Hypothalamus (tissue), 51 donors: ENCODE measurements at places on chromosomes 2 and 18.
A peak's percentile ranks its signal among the peaks of the same experiment; 100 is the strongest.

- no peak for DNase-seq
Observed at GRCh38 chr2:46167924-46168323, 129.3 kb upstream of the EPAS1 start.

DNA sequence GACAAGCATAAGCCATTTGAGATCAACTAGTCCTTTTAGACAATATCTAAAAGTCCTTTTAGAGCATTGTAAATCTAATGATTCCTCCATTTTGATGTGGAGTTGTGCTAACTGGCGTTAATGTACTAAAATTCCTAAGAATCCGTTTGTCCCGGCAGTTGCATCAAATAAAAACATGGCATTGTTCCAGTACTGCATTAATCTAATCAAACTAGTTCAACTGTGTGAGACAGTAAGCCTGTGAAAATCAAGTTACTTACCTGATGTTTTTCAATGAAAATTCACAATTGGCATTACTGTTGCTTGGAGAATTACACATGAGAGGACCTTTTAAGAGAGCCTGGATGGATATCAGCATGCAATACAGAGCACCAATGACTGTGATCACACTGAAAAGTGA lies 13.3 kb downstream of the TM4SF20 start:
- DNase-seq = no peak

DNA sequence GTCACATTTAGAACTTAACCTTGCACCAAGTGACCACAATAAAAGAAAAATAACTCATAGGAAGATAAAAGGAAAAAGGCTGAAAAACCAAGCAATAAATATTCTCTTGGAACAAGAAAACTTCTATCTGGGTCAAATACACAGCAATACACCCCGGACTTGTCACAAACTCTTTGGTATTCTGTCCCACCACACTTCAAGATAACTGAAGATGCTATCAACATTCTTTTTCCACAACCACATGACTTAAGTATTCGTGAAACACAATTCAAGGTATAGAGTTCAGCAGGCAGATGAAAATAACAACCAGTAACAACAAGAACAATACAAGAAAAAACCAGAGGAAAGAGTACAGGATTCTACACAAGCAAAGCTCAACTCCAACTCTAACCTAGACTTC lies 18.0 kb downstream of the MBD2 start:
- no peak for DNase-seq

- no peak for DNase-seq
Observed at GRCh38 chr2:17620280-17620679, 79.8 kb downstream of the VSNL1 start.

- no peak for DNase-seq
Observed at GRCh38 chr2:202721621-202722020, 86.9 kb downstream of the FAM117B start.

DNA sequence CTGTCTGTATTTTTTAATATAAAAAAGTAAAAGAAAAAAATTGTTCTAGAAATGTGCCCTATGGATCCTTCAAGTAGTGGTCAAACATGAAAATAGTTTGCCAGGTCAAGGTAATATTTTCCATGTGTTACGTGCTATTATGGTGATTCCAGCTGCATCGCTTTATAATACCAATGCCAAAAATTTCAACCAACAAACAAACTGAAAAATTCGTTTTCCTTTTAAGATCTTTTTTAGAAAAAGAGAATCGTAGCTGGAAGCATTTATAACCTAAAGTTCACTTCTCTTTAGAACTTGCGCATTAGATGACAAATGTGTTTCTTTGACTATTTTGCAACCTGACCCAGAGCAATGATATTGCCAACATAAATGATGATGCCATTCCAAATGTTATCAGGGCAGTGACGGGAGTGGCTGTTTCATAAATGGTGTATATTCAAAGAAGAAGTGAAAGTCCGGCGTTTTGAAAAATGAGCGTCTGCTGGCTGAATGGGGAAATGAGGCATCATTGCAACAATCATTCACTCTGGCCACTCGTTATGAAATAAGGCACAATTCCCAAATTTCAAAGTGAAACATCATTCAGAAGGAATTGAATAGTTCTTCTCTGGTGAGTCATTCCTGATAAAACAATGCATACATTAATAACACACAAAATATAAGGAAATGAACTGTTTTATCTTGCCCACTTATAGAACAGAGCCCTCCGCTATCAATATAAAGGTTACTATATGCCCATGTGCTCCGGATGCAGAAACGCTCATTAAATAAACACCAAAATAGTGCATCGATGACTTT lies 297.4 kb downstream of the TGIF1 start:
- DNase-seq = no peak

DNA sequence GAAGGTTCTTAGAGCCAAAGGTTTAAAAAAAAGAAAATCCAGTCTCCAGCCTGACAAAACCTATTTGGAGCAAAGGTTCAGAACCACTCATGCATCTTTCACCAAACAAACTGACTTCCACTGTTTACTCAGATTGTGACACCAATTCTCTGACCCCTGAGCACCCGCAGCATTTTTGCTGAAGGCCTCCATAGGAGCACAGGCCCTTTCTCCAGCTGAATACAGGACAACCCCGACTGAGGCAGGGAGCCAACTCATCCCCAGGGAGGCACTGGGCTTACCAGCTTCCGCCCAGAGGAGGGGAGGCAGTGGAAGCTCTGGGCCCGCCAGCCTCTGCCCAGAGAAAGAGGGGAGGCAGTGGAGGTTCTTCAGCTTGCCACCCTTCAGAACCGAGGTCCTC lies 51.0 kb upstream of the CNGA3 start:
- no peak for DNase-seq

GRCh38 chr18:28406533-28406932 lies 229.6 kb upstream of the CDH2 start:
- DNase-seq = no peak

DNA sequence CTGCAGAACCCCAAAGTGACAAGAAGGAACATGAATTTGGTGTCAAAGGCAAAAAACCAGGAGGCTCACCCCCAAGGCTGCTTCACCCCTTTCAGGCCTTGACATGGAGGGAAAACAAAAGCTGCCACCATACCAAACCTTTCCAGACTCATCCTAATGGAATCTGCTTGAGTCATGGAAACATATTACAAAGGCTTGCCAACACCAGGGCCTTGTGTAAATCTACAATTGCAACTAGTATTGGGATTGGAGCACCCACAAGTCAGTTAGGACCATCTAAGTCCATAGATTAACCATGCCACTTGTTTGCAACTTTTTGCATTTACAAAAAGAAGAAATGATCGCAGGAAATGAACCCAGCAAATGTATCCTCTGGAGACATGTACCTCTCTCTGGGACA lies 297.6 kb downstream of the CDCA7 start:
- DNase-seq = no peak

GRCh38 chr18:72637721-72638120 lies 93.6 kb upstream of the CBLN2 start:
- DNase-seq = no peak

DNA sequence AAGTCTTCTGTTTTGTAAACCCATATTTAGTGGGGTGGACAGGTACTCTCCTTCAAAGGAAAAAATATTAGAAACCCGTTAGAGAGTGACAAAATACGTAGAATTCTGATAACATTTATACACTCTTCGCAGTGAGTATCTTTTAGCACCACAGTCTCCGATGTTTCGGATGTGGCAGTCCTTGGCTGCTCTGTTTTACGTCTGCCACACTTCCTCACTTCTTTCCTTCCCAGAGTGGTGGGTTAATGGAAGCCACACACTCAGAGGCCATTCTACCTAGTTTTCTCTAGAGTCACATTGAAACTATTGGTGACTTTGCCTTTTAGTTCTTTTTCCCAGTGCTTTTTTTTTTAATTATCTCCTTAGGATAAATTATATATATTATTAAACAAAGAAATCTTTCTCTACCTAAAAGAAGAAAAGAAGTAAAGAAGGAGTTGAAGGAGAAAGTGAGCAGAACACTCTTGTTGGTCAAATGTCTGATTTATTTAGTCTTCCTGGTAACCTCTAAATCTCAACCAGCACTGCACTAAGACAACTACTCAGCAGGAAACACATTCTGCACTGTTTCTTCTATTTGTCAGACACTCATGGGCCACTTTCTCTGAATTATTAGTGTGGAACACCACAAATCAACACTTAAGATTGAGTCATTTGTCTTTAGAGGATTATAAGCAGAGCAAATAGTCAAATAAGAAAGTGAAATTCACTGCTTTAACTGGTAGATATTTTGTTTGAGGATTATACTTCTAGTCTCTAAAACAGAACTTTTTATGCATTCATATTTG lies 451.3 kb upstream of the TMEFF2 start:
- no peak for DNase-seq

GRCh38 chr2:217667512-217667911 lies 335.3 kb downstream of the TNS1 start:
- DNase-seq = no peak

DNA sequence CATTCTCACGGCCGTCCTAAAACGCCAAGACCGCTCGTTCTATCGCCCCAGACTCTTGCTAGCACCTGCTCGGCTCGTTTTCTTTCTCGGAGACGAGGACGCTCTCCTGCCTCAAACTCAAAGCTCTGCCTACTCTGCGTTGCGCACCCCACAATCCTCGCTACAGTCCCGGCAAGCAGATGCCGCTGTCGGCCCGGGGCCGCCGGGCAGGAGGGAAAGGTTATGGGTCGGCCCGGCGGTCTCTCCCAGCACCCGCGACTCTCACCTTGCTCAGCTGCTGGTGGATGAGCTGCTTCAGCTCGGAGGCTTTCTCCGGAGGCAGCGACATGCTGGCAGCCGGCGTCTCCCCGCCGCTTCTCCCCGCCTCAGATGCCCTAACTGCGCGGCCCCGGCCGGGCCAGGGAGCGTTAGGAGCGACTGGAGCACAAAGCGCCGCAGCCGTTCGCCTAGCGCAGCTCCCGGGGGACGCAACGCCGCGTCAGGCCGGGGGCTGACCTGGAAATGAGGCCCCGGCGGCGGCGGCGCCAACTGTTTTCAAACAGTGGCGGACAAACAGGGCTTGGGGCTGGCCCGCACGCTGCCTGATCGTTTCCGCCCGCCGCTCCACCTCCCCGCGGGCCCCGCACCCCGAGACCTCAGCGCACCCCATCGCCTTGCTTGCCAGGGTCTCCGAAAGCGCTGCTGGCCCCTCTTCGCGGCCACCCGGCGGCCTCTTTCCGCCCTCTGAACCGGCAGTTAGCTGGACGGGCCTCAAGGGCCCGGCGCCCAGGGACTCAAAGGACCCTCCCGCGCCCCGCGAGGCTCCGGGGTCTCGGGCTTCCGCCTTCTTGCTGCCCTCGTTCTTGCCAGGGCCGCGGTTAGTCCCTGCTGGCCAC lies at the start of the genes CEP76 and PSMG2:
Gene CEP76, minus strand, starts transcription at position 503 of the 875 bp plus-strand sequence. Its CDS starts 175 bp downstream, at position 328.
Gene PSMG2, plus strand, starts transcription at position 822 of the 875 bp plus-strand sequence. CDS start 66 bp downstream, outside the sequence.
- peak; percentile 81 for DNase-seq

GRCh38 chr2:199378948-199379650 lies 78.6 kb downstream of the SATB2 start:
- no peak for DNase-seq

GRCh38 chr2:65608916-65609315 lies 176.5 kb upstream of the SPRED2 start:
- no peak for DNase-seq

- no peak for DNase-seq
Observed at GRCh38 chr2:74619651-74620297, 28.4 kb downstream of the M1AP start.

DNA sequence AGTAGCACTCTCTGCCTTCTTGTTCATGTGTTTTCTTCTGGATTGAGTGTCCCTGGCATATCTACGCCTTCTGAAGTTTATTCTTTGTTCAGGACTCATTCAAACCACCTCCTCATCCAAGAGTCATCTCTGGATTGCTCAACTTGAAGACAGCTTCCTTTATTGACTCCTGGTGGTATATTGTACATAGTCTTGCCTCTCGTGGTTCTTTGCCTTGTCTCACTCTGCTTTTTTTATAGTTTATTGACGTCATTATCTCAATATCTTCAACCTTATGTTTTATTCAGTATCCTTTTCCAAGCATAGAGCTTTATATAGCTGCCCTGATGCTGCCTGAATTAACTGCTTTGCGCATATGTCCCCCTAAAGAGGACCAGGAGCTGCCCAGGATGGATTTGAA lies 161.7 kb downstream of the INSIG2 start:
- no peak for DNase-seq

GRCh38 chr2:158047156-158047611 lies 54.5 kb upstream of the UPP2 start:
- no peak for DNase-seq

DNA sequence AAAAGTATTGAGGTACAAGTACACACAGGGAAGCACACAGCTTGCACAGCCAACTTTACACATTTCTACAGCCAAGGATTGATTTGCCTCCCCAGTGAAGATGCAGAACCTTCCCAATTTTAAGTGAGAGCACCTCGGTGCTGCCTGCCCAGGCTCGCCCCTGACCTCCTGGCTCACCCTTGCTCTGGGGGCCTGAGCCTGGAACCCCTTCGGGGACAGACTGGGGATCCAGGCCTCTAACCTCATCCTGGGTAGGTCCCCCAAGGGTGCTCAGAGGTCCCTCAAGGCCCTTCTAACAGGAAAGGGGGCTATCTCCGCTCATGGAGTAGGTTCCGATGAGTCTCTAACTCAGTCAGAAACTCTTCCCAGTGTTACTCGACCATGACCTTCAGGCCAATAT lies 53.1 kb downstream of the BCL2L11 start:
- DNase-seq = no peak

DNA sequence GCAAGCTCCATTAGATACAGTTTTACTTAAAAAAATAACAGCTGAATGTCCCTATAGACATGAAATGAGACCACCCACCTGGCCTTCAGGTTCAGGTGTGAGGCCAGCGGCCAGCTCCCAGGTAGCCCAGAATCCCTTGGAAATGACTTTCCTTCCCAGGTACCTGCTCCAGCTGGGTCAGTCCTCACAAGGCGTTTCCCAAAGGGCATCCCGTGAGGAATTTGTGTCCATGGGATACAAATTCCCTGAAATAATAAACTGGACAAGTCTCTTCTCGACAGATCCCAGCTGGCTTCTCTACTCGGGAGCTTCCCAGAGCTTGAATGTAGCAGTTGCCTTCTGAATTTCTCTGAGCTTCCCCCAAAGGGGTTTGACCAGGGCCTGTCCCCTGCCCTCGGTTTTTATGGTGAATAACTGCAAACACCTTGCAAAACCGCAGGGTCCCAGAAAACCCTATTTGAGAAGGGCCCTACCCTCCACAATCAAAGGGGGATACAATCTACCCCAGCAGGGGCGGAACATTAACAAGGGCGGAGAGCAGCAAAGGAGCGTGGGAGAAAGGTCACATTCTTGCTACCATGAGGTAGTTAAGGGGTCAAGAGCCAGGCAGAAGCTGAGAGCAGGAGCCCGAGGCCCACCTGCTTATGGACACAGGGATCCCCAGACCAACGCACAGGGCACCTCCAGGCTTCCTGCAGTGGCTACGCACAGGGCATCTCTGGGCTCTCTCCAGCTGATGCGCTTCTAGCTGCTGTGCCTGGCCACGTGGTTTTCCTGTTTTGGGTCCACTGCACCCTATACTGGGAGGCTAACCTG lies 107.7 kb downstream of the HDAC4 start:
- DNase-seq = no peak

GRCh38 chr2:49237867-49238603 lies 83.7 kb upstream of the FSHR start:
- no peak for DNase-seq

DNA sequence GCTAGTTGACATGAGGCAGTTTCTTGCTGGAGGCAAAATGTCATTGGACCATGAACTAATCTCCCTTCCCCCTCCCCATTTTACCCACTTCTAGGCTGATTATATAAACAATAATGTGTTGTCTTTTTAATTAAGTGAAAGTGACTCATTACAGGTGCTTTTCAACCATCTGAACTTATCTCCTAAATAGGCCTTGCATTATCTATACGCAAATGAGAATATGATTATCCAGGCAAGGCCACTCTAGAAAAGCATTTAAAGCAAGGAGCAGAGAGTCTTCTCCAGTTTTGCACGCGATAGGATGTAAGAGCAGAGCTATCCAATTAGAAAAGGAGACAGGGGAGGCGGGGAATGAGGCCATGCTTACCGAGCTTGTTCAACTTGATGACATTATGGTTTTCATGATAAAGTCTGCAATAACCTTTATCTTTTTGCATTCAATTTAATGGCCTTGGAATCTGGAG lies 286.1 kb upstream of the SIX3 start:
- DNase-seq = no peak
